ENCODE measurements at places on chromosomes 12 and 14.
A peak's percentile ranks its signal among the peaks of the same experiment; 100 is the strongest.

DNA sequence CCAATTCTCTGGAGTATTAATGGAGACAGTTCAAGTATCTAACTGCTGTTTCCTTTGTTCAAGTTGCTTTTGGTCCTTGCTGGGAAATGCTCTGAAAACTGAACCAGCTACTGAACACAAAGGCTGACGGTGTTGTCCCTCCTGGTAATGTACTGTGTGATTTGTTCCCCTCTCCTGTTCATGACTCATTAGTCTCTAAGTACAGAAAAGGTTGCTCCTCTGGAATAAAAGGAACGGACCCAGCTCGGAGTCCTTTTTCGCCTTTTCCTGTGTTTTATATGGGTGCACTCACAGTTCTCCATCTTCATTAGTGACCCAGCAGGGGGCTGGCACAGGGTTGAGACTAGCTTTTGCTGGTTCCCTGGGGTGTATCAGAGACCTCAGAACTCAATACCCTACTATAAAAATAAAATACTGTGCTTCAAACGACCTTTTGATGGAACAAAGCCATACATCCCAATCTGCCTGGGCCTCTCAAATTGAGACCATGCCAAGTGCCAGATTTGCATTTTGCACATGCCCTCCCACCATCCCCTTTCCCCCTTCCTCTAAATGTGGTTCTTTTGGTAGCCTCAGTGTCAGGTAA lies 269.7 kb downstream of the RAD51B start:
- peak; percentile 88 for DNase-seq

- DNase-seq = no peak
These were observed 62.8 kb downstream of the LIN52 start for GRCh38 chr14:74147571-74147970.

DNA sequence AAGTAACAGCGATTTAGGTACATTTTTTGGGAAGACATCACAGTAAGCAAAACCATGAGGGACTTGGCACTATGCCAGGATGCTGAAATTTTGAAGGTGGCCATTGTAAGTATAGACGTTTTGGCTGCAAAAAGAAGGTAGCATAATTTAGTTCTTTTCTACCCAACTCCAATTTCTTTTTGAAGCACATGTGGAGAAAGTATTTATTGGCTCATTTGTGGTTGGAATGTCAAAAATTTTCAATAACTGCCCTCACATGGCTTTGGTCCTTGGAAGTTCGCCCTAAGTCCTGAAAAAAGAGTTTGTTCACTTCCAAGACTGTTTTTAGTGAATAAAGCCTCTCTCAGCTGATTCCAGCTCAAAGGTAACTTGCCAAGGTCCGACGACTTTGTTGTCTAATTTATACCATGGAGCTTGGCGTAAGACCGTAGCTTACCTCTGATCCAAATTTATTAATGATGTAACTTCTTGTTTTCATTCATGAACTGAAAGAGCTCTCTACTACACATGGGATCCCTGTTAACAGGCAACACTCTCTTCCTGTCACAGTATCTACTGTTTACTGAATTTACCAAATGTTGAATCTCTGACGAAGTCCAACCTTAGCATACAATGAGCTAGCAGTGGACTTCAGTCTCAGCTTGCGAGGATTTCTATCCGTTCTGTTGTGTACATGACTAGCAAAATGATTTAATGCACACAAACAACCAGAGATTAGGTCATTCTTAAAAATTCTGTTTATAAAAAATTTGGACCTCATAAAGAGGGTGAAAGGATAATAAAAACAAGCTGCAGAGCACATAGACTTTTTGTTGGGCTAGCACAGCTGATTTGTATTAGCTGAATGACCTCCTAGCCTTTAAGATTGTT lies 49.0 kb downstream of the MSRB3 start:
- no peak for DNase-seq

DNA sequence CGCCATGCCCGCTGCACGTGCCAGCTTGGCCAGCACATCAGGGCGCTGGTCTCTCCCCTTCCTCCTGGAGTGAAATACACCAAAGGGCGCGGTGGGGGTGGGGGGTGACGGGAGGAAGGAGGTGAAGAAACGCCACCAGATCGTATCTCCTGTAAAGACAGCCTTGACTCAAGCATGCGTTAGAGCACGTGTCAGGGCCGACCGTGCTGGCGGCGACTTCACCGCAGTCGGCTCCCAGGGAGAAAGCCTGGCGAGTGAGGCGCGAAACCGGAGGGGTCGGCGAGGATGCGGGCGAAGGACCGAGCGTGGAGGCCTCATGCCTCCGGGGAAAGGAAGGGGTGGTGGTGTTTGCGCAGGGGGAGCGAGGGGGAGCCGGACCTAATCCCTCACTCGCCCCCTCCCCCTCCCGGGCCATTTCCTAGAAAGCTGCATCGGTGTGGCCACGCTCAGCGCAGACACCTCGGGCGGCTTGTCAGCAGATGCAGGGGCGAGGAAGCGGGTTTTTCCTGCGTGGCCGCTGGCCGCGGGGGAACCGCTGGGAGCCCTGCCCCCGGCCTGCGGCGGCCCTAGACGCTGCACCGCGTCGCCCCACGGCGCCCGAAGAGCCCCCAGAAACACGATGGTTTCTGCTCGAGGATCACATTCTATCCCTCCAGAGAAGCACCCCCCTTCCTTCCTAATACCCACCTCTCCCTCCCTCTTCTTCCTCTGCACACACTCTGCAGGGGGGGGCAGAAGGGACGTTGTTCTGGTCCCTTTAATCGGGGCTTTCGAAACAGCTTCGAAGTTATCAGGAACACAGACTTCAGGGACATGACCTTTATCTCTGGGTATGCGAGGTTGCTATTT lies 914 bp upstream of the CCND2 start:
- no peak for DNase-seq

DNA sequence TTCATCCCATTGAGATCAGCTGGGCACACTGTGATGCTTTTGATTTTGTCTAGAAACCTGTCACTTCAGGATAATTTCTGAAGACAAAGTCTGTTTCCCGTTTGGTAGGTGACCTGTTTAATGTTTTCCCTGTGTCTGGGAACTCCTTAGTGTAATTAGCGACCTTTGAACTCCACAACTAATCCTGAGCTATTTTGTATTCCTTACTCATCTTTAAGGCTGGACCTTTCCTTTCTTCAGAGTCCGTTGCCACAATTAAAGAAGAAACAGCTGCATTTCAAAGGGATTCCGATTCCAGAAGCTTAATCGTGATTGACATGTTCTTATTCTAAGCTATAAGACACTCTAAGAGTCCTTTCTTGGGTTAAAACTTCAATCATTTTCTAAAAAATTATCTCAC lies 22.0 kb downstream of the AP5M1 start:
- no peak for DNase-seq

GRCh38 chr12:28563936-28564335 lies 373.7 kb downstream of the CCDC91 start:
- DNase-seq = no peak

- DNase-seq = peak; percentile 74
These were observed 1004.4 kb downstream of the AACS start for GRCh38 chr12:126069549-126070165.

DNA sequence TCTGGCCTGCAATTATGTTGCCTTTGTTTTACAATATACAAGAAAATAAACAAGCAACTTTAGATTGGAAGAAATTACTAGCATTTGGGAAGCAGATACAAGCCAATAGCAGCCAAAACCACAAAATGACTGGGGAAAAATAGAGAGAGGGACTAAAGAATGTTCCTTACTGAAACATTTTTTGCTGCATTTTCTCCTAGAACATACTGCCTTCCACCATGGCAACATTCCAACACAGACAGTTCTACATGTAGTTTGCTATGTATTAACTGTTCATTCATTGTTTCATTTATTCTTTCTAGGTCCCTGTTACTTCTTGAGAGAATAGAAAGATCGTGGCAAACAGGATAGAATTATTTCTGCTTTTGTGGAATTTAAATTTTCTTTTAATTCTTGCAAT lies 530.2 kb downstream of the RPS29 start:
- no peak for DNase-seq

Measured in SK-MEL-5 (cell line).